Activated naive CD8-positive, alpha-beta T cell treated with anti-CD3 and anti-CD28 coated beads, Interleukin-2, amount 10 ng/mL, durations not matched to agents 7 days and 5 days (primary cell): ENCODE measurements at places on chromosomes 2 and 18. TPM values are rescaled to one million over a fixed set of nuclear protein-coding genes. Genes with fewer than 3 reads are reported as not detected.

PARD3B gene
- 1.0 TPM for total RNA-seq

ALK gene
- total RNA-seq: not detected

MOB4 gene
- total RNA-seq: 17.2 TPM

FRZB gene
- total RNA-seq: not detected

IL1RN gene
- total RNA-seq: 2.1 TPM

DLX1 gene
- total RNA-seq: not detected

RSAD2 gene
- 105 TPM for total RNA-seq

SLC4A3 gene
- total RNA-seq: not detected

TMEM163 gene
- 0.14 TPM for total RNA-seq

MRPL44 gene
- total RNA-seq: 29.0 TPM

ATP6V1C2 gene
- total RNA-seq: not detected

EVA1A gene
- total RNA-seq: not detected

ABCA12 gene
- total RNA-seq: not detected

RPRM gene
- not detected for total RNA-seq

PLGLB1 gene
- 7.9 TPM for total RNA-seq

FBXO48 gene
- total RNA-seq: 4.0 TPM

ABCG5 gene
- not detected for total RNA-seq

MRPL19 gene
- total RNA-seq: 34.0 TPM

ALPI gene
- total RNA-seq: not detected

TRIM43 gene
- not detected for total RNA-seq

GYPC gene
- 137 TPM for total RNA-seq

G6PC2 gene
- total RNA-seq: not detected

IL1RL1 gene
- total RNA-seq: not detected

SERPINB10 gene
- not detected for total RNA-seq

C2orf80 gene
- not detected for total RNA-seq

ARHGAP25 gene
- 117 TPM for total RNA-seq

KIF1A gene
- total RNA-seq: 2.0 TPM

BIN1 gene
- total RNA-seq: 160 TPM

TANC1 gene
- 0.33 TPM for total RNA-seq

FAP gene
- total RNA-seq: not detected

NRP2 gene
- total RNA-seq: 2.9 TPM

USP40 gene
- 13.9 TPM for total RNA-seq

PROM2 gene
- 0.82 TPM for total RNA-seq

DPP10 gene
- not detected for total RNA-seq

POMC gene
- total RNA-seq: 6.4 TPM

MBD5 gene
- 49.8 TPM for total RNA-seq

MC2R gene
- not detected for total RNA-seq

CCDC85A gene
- not detected for total RNA-seq

CHRND gene
- not detected for total RNA-seq
